A549 treated with RU486 at 1 μM for 4 hours (cell line): ENCODE measurements at places on chromosomes 11 and 22. TPM values are rescaled to one million over a fixed set of nuclear protein-coding genes. Genes with fewer than 3 reads are reported as not detected.

The MPPED2 gene
- not detected in 5 replicates for total RNA-seq

The VPS26B gene
- total RNA-seq = 18.2 to 22.4 TPM (median 22.1 TPM) in 5 replicates

The PHLDA2 gene
- 98.6 to 158 TPM (median 143 TPM) in 5 replicates for total RNA-seq

The SCGB1C1 gene
- total RNA-seq = not detected in 5 replicates

The OR8A1 gene
- total RNA-seq = not detected in 5 replicates

The ACTN3 gene
- 0.06 TPM in 1 of 5 replicates, not detected in the others for total RNA-seq

The HEPHL1 gene
- total RNA-seq = not detected in 5 replicates

The GRIK4 gene
- not detected in 5 replicates for total RNA-seq

The CFAP300 gene
- 4.9 to 7.1 TPM (median 6.6 TPM) in 5 replicates for total RNA-seq

The BAIAP2L2 gene
- 3.2 to 4.9 TPM (median 4.4 TPM) in 5 replicates for total RNA-seq

The RAB39A gene
- total RNA-seq = 0.18 to 0.62 TPM (median 0.47 TPM) in 5 replicates

The ZNF214 gene
- 0.76 to 1.7 TPM (median 1.2 TPM) in 5 replicates for total RNA-seq

The TOM1 gene
- total RNA-seq = 13.0 to 15.2 TPM (median 13.2 TPM) in 5 replicates

The TRIM6 gene
- 8.9 to 13.1 TPM (median 12.4 TPM) in 5 replicates for total RNA-seq

The TREH gene
- total RNA-seq = not detected in 5 replicates

The DUSP8 gene
- total RNA-seq = 1.3 to 2.5 TPM (median 1.7 TPM) in 5 replicates

The PRR33 gene
- not detected in 5 replicates for total RNA-seq

The ZNF215 gene
- total RNA-seq = 1.1 to 1.5 TPM (median 1.2 TPM) in 5 replicates

The OR10A6 gene
- not detected in 5 replicates for total RNA-seq

The KRTAP5-10 gene
- not detected in 5 replicates for total RNA-seq

The GGTLC3 gene
- total RNA-seq = not detected in 5 replicates

The TEAD1 gene
- total RNA-seq = 31.3 to 67.0 TPM (median 60.0 TPM) in 5 replicates

The PATE4 gene
- total RNA-seq = not detected in 5 replicates

The KRTAP5-8 gene
- not detected in 5 replicates for total RNA-seq

The INPPL1 gene
- total RNA-seq = 57.2 to 83.7 TPM (median 69.6 TPM) in 5 replicates

The STARD10 gene
- total RNA-seq = 17.8 to 21.1 TPM (median 19.8 TPM) in 5 replicates

The YAP1 gene
- total RNA-seq = 43.4 to 55.1 TPM (median 49.7 TPM) in 5 replicates

The OR5A2 gene
- total RNA-seq = not detected in 5 replicates

The OR4A16 gene
- not detected in 5 replicates for total RNA-seq

The APOA1 gene
- 0.10 to 1.3 TPM (median 0.25 TPM) in 5 replicates for total RNA-seq

The CBLIF gene
- not detected in 5 replicates for total RNA-seq

The JHY gene
- total RNA-seq = 3.0 to 3.7 TPM (median 3.5 TPM) in 5 replicates

The RBMXL2 gene
- total RNA-seq = not detected in 5 replicates

The ARFIP2 gene
- total RNA-seq = 54.3 to 58.6 TPM (median 55.5 TPM) in 5 replicates

The APOBEC3B gene
- 29.1 to 36.5 TPM (median 30.0 TPM) in 5 replicates for total RNA-seq

The MMP20 gene
- total RNA-seq = 0.09 TPM in 1 of 5 replicates, not detected in the others

The YPEL4 gene
- 0.32 to 0.39 TPM (median 0.34 TPM) in 5 replicates for total RNA-seq

The EIF3L gene
- 265 to 330 TPM (median 289 TPM) in 5 replicates for total RNA-seq

The VPREB3 gene
- 0.55 to 1.1 TPM (median 0.92 TPM) in 4 of 5 replicates, not detected in the other for total RNA-seq

The A4GALT gene
- total RNA-seq = 11.8 to 16.0 TPM (median 14.4 TPM) in 5 replicates

The MAP6 gene
- total RNA-seq = 1.5 to 2.0 TPM (median 1.7 TPM) in 5 replicates

The OR52E8 gene
- total RNA-seq = not detected in 5 replicates

The SORL1 gene
- total RNA-seq = 1.3 to 1.8 TPM (median 1.6 TPM) in 5 replicates

The OR51F1 gene
- not detected in 5 replicates for total RNA-seq

The IFT27 gene
- total RNA-seq = 16.2 to 28.4 TPM (median 22.9 TPM) in 5 replicates

The TMEM123 gene
- total RNA-seq = 106 to 204 TPM (median 181 TPM) in 5 replicates

The MYRF gene
- total RNA-seq = 14.8 to 23.0 TPM (median 19.8 TPM) in 5 replicates

The ART5 gene
- 0.17 to 0.32 TPM (median 0.29 TPM) in 5 replicates for total RNA-seq

The MYO18B gene
- total RNA-seq = 0.02 to 0.10 TPM (median 0.05 TPM) in 3 of 5 replicates, not detected in the others

The SDF2L1 gene
- total RNA-seq = 36.4 to 64.1 TPM (median 56.3 TPM) in 5 replicates

The LRRC32 gene
- 0.13 to 0.46 TPM (median 0.19 TPM) in 5 replicates for total RNA-seq

The CHRNA10 gene
- 0.78 to 1.8 TPM (median 1.1 TPM) in 5 replicates for total RNA-seq

The CCDC15 gene
- 0.39 to 0.71 TPM (median 0.55 TPM) in 5 replicates for total RNA-seq

The POTEH gene
- not detected in 5 replicates for total RNA-seq

The PNPLA5 gene
- total RNA-seq = 0.07 TPM in 1 of 5 replicates, not detected in the others

The ASCC2 gene
- 24.2 to 33.9 TPM (median 30.9 TPM) in 5 replicates for total RNA-seq
